Activated CD4-positive, CD25-positive, alpha-beta regulatory T cell treated with anti-CD3 and anti-CD28 coated beads, Interleukin-2, amount 50 U/mL, for 72 hours (primary cell): ENCODE measurements at places on chromosomes 5 and 9.

GRCh38 chr9:128061275-128061960 is 5.7 kb downstream of the NAIF1 start:
- no peak for DNase-seq

GRCh38 chr5:179113945-179114641 is 53.9 kb downstream of the ZNF354C start:
- DNase-seq, result no peak

- DNase-seq, result no peak
Observed at GRCh38 chr9:129264388-129264787, 86.3 kb upstream of the IER5L start.

DNA sequence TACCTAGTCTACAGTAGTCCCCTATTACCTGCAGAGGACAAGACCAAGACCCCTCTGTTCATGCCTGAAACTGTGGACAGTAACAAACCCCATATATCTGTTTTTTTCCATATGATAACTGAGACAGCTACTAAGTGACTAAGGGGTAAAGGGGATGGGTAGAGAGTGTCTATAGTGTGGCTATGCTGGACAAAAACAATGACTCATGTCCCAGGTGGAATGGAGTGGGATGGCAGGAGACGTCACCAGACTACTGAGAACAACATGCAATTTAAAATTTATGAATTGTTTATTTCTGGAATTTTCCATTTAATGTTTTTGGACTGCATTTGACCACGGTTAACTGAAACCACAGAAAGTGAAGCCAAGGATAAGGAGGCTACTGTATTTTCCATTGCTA is 171.8 kb downstream of the AGTPBP1 start:
- DNase-seq, result no peak

DNA sequence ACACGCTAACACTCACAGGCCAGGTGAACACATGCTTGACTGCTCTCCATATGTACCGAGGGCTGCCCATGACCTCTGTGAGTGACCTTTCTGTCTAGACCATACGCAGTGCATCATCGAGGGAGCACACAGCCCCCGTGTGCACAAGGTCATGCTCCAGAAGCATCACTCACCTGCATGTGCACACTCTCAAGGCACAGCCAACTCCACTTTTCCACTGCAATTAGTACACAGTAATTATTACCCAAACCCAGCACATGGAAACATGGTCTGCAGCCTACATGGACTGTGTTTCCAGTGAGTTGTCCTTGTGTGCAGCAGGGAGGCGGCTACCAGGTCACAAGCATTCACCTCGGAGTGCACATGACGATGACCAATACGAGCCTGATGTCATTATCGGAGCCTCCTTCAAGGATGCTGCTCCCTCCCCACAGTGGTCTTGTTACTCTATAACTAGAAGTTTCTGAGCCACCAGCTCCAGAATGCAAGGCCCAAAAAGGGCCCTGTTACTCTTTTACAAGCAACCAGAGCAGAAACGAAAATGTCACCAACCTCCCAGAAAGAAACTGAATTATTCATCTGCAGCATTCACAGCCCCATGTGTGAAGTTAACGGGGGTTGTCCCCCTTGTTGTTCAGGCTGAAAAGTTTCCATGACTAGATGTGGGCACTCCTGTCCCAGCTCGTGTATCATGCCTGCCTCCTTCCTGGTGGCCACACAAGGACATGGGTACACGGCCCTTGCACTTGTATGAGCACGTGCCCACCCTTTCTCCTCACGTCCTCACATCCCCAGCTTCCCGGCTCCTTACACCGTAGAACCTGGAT is 31.2 kb downstream of the SEMA4D start:
- DNase-seq, result no peak

DNA sequence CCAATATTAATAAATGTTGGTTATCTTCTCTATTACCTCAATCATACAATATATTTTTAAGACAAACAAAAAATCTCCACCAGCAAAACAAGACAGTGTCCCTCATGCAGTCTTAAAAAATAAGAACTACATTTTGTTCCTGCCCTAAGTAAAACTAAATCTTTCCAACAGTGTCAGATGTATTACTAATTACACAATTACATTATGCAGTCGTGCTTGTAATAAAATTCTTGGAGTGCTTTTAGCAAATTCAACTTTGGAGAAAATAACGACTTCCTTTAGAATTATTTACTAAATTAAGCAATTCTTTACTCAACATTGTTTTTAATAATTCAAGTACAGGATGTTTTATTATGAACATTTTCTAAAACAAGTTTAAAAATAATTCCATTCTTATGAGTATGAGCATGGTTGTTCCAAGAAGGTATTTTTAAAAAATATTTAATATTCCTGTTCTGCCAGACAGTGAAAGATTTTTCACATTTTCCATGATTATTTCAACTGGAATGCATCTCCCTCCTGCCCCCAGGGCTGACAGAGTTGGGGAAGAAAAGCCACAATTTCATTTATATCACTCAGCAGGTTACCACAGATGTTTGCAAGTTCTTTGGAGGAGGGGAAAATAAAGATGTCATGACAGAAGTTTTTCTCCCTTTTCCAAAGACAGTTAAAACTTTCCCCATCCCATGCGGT is 137.9 kb downstream of the FAM114A2 start:
- DNase-seq, result no peak
